ENCODE measurements at places on chromosomes 1 and 21.

- H3K4me1 ChIP-seq = no peaks in the 10 kb centered on the region
- no peak for DNase-seq
- peaks cover 2% of the 10 kb centered on the region for H3K27me3 ChIP-seq
- no peak overlapping the region for H3K27ac ChIP-seq
- no peaks in the 10 kb centered on the region for H3K36me3 ChIP-seq
Observed at GRCh38 chr21:41656946-41657525, 109.8 kb downstream of the RIPK4 start.

DNA sequence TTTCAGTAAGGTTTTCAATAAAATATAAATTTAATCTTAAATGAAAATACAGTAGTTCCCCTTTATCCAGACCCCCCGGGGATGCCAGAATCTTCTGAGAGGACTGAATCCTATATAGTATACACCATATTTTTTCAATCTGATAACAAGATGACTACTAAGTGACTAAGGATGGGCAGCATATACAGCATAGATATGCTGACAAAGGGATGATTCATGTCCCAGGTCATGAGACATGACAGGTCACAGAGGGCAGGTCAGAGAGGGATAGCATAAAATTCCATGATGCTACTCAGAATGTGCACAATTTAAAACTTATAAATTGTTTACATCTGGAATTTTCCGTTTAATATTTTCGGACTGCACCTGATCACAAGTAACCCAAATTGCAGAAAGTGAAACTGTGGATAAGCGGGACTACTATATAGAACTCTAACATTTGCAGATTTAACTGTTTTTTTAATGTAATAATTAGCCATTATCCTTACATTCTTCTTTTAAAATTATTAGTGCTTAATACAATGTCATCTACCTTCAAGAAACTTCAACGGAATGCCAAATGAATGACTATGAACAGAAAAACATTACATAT, 48.8 kb downstream of the LRRC40 start:
- peaks cover 10% of the 10 kb centered on the region for H3K36me3 ChIP-seq
- H3K27ac ChIP-seq = no peak overlapping the region
- DNase-seq = peak; percentile 10
- H3K27me3 ChIP-seq = no peaks in the 10 kb centered on the region
- no peaks in the 10 kb centered on the region for H3K4me1 ChIP-seq

DNA sequence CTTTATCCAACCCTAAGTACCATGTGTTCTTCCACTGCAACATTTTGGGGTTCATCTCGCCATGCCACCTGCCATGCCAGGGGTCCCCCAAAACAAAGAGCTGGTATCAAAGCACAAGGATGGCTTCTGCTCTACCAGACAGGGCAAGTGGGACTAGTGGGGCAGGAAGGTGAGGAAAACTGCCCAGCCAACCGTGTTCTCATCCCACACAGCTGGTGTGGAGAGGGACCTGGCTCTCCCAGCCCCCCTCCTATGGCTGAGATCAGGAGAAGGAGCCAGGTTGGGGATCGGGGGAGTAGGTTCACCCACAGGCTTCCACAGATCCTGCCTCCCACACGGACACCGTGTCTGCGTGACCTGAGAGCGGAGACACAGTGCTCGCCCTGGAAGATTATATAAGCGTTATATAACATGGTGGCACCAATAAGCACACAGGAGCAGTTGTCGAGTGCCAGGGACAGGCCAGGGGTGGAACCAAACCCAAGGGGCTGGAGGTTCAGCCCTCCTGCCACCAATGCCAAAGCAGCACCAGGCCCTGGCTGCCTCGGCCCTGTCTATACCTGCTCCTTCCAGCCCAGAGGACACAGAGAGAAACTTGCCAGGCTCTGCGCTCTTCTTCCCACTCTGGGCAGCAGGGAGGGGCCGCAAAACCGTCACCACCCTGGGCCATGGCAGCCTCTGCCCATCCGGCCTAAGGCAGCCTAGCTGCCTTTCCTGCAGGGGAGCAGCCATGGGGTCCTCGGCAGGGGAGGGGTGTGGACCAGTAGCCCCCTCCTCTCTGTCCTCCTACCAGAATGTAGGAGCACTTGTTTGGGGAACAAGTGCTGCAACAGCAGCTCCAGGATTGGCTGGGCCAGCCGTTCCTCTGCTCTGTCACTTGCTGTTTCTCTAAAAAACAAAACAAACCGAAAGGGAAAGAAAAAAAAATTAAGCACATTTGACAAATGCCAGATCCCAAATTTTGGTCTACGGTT, 43.5 kb downstream of the CD34 start:
- H3K36me3 ChIP-seq = peaks cover 42% of the 10 kb centered on the region
- peak; percentile 59 for DNase-seq
- peak overlapping the region; percentile 90 for H3K4me3 ChIP-seq
- H3K27ac ChIP-seq = peak overlapping the region; percentile 89
- peaks cover 82% of the 10 kb centered on the region for H3K4me1 ChIP-seq

GRCh38 chr1:157862114-157863070, 20.8 kb upstream of the CD5L start:
- H3K36me3 ChIP-seq = no peaks in the 10 kb centered on the region
- no peak overlapping the region for H3K27ac ChIP-seq
- no peak overlapping the region for H3K4me3 ChIP-seq

DNA sequence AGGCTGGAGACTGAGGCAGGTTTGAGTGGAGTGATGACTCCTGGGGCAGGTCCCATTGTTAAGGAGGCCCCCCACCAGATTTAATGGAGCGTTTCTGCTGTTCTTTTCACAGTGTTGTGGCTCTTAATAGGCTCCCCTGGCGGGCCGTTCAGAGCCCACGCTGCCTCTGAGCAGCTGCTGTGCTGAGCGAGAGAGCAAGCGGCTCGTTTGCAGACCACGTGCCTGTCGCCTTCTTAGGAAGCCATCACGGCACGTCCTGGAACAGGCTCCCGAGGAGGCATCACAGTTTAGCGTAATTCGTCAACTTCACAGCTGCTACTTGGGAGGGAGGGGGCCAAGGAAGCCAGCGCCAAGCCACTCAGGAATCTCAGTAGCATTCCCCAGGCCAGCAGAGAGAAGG, 70.5 kb upstream of the CTTNBP2NL start:
- H3K27ac ChIP-seq = no peak overlapping the region
- H3K4me3 ChIP-seq = no peak overlapping the region
- no peaks in the 10 kb centered on the region for H3K36me3 ChIP-seq
- no peaks in the 10 kb centered on the region for H3K4me1 ChIP-seq

All from activated CD4-positive, alpha-beta T cell treated with anti-CD3 and anti-CD28 coated beads for 36 hours (primary cell).